Right lobe of liver (tissue), 6 donors: ENCODE measurements at places on chromosomes 2 and 18. TPM values are rescaled to one million over a fixed set of nuclear protein-coding genes. Genes with fewer than 3 reads are reported as not detected.

DNA sequence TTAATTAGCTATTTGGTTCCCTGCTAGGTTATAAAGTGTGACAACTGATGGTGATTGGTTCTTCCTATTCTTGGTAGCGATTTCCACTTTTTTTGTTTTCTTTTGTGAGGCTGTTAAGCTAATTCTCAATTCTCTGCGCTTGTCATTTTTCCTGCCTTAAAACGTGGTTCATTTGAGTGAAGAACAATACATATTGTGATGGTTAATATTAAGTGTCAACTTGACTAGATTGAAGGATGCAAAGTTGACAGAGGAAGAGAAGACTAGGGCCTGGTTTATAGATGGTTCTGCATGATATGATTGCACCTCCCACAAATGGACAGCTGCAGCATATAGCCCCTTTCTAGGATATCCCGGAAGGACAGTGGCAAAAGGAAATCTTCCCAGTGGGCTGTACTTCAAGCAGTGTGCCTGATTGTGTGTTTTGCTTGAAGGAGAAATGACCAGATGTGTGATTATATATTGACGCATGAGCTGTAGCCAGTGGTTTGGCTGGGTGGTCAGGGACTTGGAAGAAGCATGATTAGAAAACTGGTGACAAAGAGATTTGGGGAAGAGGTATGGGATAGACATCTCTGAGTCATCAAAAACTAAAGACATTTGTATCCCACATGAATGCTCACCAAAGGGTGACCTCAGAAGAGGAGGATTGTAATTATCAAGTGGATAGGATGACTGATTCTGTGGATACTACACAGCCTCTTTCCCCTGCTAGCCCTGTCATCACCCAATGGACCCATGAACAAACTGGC is 39.4 kb upstream of the ZNF804A start:
- H3K27me3 ChIP-seq = no peaks in the 10 kb centered on the region
- DNase-seq = no peak
- H3K36me3 ChIP-seq = no peaks in the 10 kb centered on the region
- no peak overlapping the region for H3K4me3 ChIP-seq

DNA sequence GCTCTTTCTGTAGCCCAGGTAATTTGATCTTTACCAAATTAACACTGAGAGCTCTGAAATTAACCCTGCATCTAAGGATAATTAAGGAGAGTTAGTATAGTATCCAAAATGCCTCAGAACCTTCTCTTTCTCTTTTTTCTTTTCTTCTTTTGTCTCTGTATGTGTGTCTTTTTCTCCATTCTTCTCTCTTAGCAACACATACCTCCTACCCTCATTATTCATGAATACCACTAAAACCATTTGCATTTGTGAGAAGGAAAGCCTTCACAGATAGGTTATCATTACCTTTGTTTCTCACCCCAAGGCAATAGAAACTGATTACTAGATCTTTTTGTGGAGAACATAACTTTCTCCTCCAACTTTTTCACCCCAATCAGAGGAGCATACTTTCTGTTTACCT is 376.5 kb upstream of the NXPH2 start:
- no peak overlapping the region for H3K4me3 ChIP-seq
- H3K27me3 ChIP-seq = no peaks in the 10 kb centered on the region
- H3K4me1 ChIP-seq = no peaks in the 10 kb centered on the region
- DNase-seq = no peak
- no peak overlapping the region for H3K27ac ChIP-seq

GRCh38 chr2:171745806-171746205 is 58.5 kb downstream of the DYNC1I2 start:
- H3K27me3 ChIP-seq = no peaks in the 10 kb centered on the region
- no peak overlapping the region for H3K4me3 ChIP-seq
- H3K27ac ChIP-seq = no peak overlapping the region
- DNase-seq = no peak
- peaks cover 51% of the 10 kb centered on the region for H3K36me3 ChIP-seq

DNA sequence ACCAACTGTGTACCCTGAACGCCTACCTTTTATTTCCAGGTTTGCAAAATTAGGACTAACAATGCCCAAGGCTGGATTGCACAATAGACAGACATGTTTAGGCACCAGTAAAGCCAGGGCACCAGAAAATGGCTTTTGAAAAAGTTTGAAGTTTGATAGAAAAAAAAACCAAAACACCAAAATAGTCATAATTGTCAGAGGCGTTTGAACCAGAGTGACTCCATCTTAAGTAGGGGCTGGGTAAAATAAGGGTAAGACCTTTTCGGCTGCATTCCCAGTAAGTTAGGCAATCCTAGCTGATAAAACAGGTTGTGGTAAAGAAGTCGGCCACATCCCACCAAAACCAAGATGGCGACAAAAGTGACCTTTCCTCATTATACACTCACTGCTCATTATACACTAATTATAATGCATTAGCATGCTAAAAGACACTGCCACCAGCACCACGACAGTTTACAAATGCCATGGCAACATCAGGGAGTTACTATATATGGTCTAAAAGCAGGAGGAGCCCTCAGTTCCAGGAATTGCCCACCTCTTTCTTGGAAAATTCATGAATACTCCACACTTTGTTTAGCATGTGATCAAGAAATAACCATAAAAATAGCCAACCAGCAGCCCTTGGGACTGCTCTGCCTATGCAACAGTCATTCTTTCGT is 105.1 kb upstream of the MSH2 start:
- no peak for DNase-seq
- no peaks in the 10 kb centered on the region for H3K36me3 ChIP-seq
- no peak overlapping the region for H3K4me3 ChIP-seq
- H3K27me3 ChIP-seq = no peaks in the 10 kb centered on the region

GRCh38 chr2:180077295-180077906 is 70.3 kb upstream of the CWC22 start:
- no peaks in the 10 kb centered on the region for H3K27me3 ChIP-seq
- H3K36me3 ChIP-seq = no peaks in the 10 kb centered on the region
- no peaks in the 10 kb centered on the region for H3K4me1 ChIP-seq
- no peak overlapping the region for H3K4me3 ChIP-seq

DNA sequence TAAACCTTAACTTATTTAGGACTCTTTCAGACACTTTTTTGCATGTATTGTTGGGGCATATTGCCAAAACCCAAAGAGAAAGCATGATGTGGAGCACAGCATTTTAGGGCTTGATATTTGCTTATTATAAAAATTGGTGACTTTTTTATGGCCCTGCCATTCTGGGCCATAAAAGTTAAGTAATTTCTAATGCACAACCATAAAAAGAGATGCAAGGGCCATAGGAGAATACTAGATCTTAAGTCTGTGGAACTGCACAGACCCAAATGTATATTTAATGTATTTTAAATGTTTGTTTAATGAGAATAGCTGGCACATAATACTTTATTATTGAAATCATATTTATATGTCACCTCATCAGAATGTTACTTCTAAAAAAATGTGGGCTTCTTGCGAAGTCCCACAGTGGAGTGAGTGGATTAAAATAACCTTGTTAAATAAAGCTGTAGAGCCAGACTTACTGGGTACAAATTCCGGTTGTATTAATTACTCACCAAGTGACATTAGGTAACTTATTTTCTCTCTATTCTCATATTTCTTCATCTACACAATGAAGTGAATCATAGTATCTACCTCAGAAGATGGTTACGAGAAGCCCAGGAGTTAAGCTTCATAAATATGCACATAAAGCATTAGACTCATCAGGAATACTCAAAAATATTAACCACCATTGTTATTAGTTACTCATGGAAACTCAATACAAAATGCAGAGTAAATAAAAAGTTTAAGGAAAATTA is 52.2 kb downstream of the HNMT start:
- no peak overlapping the region for H3K4me3 ChIP-seq
- no peaks in the 10 kb centered on the region for H3K27me3 ChIP-seq
- peaks cover 5% of the 10 kb centered on the region for H3K36me3 ChIP-seq
- DNase-seq = no peak
- H3K27ac ChIP-seq = no peak overlapping the region
- no peaks in the 10 kb centered on the region for H3K4me1 ChIP-seq

GRCh38 chr2:18545384-18545783 is 15.1 kb downstream of the RDH14 start:
- no peaks in the 10 kb centered on the region for H3K4me1 ChIP-seq
- no peak for DNase-seq
- no peak overlapping the region for H3K4me3 ChIP-seq
- H3K36me3 ChIP-seq = no peaks in the 10 kb centered on the region
- H3K27me3 ChIP-seq = no peaks in the 10 kb centered on the region
- H3K27ac ChIP-seq = no peak overlapping the region

Gene UGT1A9
- 91.6 TPM for total RNA-seq

Gene INPP1
- total RNA-seq = 22.0 TPM

Gene ACTR1B
- 35.3 TPM for total RNA-seq
